ENCODE measurements at places on chromosomes 7 and 10. TPM values are rescaled to one million over a fixed set of nuclear protein-coding genes. Genes with fewer than 3 reads are reported as not detected.

The DGKI gene
- 1.6 TPM for polyA plus RNA-seq

The METTL27 gene
- polyA plus RNA-seq = 5.1 TPM

- DNase-seq = no peak
These were observed 413.0 kb upstream of the FOXK1 start for GRCh38 chr7:4269086-4269485.

The ATOH7 gene
- 1.7 TPM for polyA plus RNA-seq

DNA sequence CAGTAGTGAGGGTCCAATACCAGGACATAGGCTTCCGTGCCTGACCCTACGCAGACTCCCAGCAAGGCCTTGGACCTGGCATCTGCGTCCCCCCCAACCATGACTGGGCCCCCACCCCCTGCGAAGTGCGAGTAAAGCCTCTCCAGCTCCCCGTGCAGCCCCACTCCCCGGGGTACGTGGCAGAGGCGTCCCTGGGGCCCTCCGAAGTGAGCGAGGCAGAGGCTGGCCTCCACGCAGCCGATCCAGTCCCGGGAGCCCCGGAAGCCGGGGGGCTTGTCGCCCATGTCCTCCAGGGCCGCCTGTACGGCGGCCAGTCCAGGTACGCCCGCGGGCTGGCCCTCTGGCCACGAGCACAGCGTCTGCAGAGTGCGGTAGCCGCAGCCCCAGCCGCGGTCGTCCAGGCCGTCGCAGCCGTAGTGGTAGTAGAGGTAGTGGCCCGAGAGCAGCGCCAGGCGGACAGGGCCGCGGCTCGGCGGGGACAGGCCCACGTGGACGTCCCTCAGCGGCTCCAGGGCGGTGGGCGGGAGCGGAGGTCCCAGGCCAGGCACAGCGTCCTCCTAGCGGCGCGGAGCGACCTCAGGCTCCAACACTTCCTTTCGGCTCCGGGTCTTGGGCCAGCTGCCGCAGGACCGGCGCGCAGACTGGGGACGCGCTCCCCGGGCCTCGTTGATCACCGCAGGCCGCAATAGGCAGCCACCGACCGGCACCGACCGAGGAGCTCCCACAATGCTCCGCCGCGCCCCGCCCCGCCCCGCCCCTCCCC lies at the start of gene UFSP1:
Gene UFSP1 (minus strand): TSS at position 728 of the 763 bp plus-strand sequence. CDS start 444 bp downstream, at position 284.
- no peak for DNase-seq

DNA sequence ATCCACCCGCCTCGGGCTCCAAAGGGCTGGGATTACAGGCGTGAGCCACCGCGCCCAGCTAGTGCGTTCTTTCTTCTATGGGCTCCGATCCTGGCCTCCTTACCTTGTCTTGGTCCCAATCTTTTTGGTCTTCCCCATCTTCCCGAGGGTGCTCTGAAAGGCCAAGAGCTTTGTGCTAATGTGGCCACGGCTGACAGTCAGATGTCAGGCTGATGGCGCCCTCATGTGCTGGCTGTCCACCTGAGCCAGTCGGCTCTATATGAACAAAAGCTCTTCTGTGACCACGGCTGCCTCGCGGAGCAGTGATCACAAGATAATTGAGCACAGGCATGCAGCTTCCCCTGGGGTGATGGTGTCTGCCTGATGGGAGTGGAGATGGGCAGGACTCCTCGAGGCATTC lies 11.0 kb upstream of the AHCYL2 start:
- no peak for DNase-seq

GRCh38 chr10:72759584-72759983 lies 67.6 kb downstream of the MCU start:
- no peak for DNase-seq

GRCh38 chr7:75617634-75618234 lies 121.0 kb downstream of the HIP1 start:
- DNase-seq = no peak

DNA sequence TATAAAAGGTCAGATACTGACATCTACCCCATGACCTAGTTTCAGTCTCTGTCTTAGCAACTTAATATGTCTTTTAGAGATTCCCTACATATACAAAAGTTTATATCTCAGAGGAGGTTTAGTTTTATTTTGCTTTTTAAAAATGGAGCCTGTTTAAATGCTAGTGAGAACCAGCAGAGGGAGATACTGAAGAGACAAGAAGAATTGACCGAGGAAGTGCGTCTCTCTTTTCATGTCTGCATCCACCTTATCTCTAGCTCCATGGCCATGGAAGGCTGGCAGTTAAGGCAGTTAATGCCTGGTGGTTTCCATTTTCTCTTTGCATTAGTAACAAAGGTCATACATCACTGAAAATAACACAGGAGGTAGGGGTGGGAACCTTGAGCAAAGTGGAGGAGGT lies 10.7 kb downstream of the SUV39H2 start:
- DNase-seq = no peak

The FRMD4A gene
- polyA plus RNA-seq = 85.8 TPM

The EN2 gene
- 0.03 TPM for polyA plus RNA-seq

The GAD2 gene
- 2.9 TPM for polyA plus RNA-seq

- DNase-seq = no peak
These were observed 88.8 kb downstream of the NOD1 start for GRCh38 chr7:30389791-30390190.

DNA sequence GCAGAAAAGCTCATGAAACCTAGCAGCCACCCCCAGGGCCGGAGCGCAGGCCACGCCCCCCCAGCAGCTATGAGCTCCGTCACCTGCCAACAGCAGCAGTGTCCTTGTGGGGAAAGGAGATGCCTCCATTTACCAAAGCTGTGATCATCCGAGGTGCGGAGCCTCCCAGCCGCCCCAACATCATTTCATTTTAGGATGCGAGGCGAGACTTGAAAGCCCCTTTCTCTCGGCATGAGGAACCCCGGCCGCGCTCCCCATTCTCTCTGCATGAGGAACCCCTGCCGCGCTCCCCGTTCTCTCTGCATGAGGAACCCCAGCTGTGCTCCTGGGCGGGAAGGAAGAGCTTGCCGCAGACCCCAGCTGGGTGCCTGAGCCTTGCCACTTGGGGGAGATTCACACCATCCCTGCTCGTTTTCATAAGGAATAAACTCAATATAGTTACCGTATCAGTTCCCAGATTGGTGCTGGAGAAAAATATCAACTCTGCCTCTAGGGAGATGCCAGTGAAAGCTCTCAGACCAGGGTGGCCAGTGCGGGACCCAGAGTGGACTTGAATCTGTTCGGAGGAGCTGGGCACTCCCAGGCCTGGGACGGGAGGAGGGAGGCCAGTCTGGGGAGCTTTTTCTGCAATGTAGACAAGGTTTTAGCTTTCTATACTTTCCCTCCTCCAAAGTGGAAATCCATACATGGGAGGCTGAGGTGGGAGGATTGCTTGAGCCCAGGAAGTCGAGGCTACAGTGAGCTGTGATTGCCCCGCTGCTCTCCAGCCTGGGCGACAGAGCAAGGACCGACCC lies 35.0 kb downstream of the JAKMIP3 start:
- no peak for DNase-seq

The LRMDA gene
- polyA plus RNA-seq = 18.0 TPM

The LRRC18 gene
- 0.20 TPM for polyA plus RNA-seq

The TMEM176B gene
- 78.4 TPM for polyA plus RNA-seq

GRCh38 chr7:95620631-95621030 lies 24.3 kb upstream of the PDK4 start:
- DNase-seq = no peak

GRCh38 chr10:32169556-32169955 lies 113.3 kb upstream of the KIF5B start:
- DNase-seq = no peak

GRCh38 chr10:17115683-17116082 lies 13.9 kb downstream of the CUBN start:
- no peak for DNase-seq

DNA sequence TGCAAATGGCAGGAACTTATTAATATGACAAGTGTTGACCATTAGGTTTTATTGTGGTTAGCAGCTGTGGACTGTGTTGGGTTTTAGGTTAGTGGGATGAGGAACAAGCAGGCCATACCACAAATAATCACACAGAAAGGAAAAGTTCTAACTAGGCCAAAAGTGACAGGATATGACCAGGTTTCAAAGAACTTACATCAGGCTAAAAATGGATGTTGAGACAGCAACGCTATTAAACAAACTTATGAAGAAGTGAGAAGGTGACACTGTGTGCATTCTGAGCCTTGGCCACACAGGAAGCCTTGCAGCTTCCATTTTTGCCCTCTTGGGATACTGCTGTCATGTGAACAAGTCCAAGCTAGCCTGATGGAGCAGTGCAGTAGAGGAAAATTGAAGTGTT lies 568.8 kb downstream of the HTR7 start:
- no peak for DNase-seq

The LLCFC1 gene
- 1.5 TPM for polyA plus RNA-seq

GRCh38 chr10:97196223-97197029 lies 10.7 kb upstream of the SLIT1 start:
- DNase-seq = no peak

The GDF2 gene
- polyA plus RNA-seq = not detected

DNA sequence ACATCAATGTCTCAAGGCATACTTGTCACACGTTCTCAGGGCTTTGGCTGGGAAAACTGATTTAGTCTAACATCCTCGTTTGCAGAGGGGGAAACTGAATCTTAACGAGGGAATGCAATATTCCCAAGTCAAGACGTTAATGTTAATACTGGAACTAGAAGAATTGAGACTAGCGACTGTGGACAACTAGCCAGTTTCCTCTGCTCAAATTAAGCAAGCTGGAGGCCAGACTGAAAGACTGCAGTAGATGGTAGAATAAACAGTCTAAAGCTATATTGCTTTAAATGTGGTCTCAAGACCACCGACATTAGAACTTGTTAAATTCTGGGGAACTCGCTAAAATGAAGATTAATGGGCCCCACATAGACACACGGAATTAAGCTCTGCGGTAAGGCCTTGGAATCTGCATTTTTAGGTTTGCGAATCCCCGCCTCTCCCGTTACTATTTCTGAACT lies 639 bp upstream of the TFAM start:
- DNase-seq = no peak

GRCh38 chr10:102683736-102684135 lies 30.5 kb downstream of the ARL3 start:
- no peak for DNase-seq

GRCh38 chr10:80211786-80212185 lies 6.4 kb upstream of the ANXA11 start:
- DNase-seq = no peak

DNA sequence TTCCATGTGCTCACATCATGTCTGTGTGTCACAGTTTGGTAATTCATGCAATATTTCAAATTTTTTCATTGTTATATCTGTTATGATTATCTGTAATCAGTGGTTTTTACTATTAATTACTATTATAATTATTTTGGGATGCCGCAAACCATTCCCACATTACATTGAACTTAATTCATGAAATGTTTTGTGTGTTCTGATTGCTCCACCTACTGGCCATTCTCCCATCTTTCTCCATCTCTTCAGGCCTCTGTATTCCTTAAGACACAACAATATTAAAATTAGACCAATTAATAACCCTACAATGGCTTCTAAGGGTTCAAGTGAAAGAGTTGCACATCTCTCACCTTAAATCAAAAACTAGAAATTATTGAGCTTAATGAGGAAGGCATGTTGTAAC lies 398.5 kb downstream of the PCDH15 start:
- DNase-seq = peak; percentile 29

DNA sequence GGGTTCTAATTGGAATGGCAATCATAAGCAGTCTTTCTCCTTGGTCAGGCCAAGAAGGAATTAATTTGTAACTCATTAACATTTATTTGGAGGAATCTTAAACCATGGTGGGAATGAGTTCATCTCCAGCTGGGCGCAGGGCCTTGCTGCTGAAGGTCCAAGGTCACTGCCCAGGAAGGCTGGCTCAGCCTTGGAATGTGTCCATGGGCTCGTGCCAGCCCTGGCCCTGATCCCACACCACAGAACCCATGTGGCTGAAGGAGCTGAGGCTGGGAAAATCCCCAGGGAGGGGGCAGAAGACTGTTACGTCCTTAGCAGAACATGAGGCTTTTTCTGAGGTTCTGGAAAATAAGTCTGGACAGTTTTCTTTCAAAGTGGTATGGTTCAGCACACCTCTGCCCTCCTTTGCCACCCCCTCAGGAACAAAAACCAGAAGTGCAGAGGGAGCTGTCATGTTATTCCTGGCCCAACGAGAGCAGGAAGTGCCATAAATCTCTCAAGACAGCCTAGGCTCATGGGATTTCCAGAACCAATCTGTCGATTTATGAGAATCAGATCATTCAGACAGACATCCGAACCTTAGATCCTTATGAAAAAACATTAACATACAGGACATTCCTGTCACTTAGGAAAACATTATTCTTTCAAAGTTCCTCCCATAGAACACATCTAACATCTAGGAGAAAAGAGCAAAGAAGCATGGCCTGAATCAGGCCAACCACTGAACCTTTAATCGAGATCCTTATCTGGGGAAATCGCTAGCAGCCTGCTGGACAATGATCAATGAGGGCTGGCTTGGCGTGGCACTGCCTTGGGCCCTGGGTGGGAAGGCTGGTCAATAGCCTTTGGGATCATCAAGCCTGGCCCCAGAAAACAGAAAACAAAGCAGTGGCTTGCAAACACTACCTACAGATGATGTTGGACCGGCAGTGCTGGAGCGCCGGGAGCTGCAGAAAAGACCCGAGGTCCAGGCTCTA lies 134.3 kb downstream of the TAX1BP1 start:
- no peak for DNase-seq

The MGMT gene
- 13.8 TPM for polyA plus RNA-seq

GRCh38 chr10:102132193-102132562 lies 662 bp upstream of the PPRC1 start:
- DNase-seq = no peak

DNA sequence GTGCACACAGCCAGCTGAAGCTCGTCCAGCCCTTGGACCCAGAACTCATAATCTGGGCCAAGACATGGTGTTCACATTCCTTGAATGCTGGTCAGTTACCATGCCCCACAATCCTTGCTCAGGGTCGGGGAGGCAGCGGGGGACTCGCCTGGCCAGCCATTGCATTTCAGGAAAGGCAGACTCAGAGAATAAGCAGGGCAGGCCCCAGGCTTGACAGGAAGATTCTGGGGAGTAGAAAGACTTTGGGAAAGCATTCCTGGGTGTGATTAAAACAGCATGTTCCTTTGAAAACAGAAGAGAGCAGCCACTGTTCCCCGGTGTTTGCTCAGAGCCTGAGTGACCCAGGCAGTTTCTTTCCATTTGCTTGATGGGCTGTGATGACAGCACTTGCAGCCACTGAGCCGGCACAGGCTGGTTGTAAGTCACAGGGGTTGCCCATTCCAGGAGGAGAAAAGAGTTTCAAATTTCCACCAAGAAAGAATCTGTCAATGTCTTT lies 473.7 kb downstream of the TYW1 start:
- DNase-seq = peak; percentile 61

DNA sequence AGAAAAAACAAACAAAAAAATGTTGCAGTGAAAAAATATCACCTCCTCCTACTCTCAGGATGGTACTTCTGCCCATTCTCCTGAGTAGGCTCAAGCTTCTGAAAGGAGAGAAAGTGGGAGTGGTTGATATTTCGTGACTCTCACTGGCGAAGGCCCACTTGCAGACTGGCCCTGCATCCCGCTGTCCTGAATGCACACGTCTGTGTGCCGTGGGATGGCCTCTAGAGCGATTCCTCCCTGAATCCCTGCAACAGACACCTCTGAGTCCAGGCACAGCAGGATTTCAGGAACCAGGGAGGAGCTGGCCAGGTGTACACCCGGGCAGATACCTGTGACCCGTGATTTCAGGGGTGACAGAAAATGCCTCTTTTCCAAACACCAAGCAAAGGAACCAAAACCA lies 319.2 kb downstream of the DPP6 start:
- DNase-seq = no peak
